MCF 10A (cell line): ENCODE measurements at places on chromosomes 13 and 19. TPM values are rescaled to one million over a fixed set of nuclear protein-coding genes. Genes with fewer than 3 reads are reported as not detected.
A peak's percentile ranks its signal among the peaks of the same experiment; 100 is the strongest.

GRCh38 chr19:41226053-41226873 lies 7.2 kb downstream of the AXL start:
- H3K27me3 ChIP-seq: no peaks in the 10 kb centered on the region
- peak; percentile 91 for DNase-seq
- peaks cover 9% of the 10 kb centered on the region for H3K36me3 ChIP-seq
- peak overlapping the region; percentile 74 for H3K4me3 ChIP-seq

DNA sequence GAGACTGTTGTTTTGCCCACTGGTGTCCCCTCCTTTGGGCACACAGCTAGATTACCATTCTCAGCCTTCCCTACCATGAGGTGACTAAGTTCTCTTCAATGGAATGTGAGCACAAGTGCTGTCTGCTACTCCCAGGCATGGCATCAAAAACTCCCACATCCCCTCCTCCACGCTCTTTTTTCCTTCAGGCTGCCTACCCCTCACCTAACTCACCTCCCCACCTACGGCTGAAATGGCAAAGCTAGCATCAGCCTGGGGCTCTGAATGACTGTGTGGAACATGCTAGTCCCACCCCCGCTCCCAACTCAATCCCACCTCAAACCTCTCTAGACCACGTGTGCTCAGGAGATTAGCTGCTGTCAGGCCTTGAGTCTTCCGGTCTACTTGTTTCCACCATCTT lies 512.2 kb downstream of the DIAPH3 start:
- no peaks in the 10 kb centered on the region for H3K4me1 ChIP-seq
- no peaks in the 10 kb centered on the region for H3K36me3 ChIP-seq

DNA sequence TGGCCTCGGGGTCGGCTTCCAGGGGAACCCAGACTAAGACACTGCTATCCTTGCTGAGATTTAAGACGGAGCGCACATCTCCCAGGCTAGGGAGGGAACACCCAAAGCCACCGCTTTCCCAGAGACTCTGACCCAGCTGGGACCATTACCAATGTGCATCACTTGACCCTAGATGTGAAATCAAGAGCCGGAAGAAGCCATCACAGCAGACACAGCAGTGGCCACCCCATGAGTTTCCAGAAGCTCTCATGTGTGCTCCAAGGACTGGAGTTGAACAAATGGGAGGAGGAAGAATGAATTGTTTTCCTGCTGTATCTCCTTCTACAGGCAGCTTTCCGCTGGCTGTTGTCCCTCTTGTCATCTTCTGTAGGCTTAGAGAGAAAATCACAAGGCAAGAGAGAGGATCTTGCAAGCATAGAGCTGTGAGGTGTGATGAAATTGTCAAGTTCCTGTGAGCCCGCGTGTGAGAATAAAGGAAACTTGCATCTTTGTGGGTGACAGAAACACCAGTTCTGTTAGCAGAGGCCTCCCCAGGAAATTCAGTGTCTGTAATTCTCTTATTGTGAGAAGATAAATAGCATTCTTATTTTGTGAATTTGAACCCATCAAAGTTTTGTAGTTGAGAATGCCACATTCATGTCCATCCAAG lies 711.8 kb downstream of the UQCRFS1 start:
- no peak overlapping the region for H3K27ac ChIP-seq
- no peaks in the 10 kb centered on the region for H3K36me3 ChIP-seq
- DNase-seq: no peak
- no peaks in the 10 kb centered on the region for H3K4me1 ChIP-seq
- H3K27me3 ChIP-seq: no peaks in the 10 kb centered on the region
- no peak overlapping the region for H3K4me3 ChIP-seq

- no peaks in the 10 kb centered on the region for H3K36me3 ChIP-seq
- DNase-seq: no peak
- H3K27me3 ChIP-seq: no peaks in the 10 kb centered on the region
- peak overlapping the region; percentile 77 for H3K4me3 ChIP-seq
- no peaks in the 10 kb centered on the region for H3K4me1 ChIP-seq
Measured at GRCh38 chr19:19900139-19900728, 512 bp upstream of the ZNF93 start.

GRCh38 chr19:49890349-49891311 lies 6.1 kb downstream of the IL4I1 start:
- DNase-seq: no peak
- no peak overlapping the region for H3K27ac ChIP-seq
- no peaks in the 10 kb centered on the region for H3K4me1 ChIP-seq
- no peak overlapping the region for H3K4me3 ChIP-seq
- H3K27me3 ChIP-seq: peaks cover under 1% of the 10 kb centered on the region
- peaks cover 9% of the 10 kb centered on the region for H3K36me3 ChIP-seq

DNA sequence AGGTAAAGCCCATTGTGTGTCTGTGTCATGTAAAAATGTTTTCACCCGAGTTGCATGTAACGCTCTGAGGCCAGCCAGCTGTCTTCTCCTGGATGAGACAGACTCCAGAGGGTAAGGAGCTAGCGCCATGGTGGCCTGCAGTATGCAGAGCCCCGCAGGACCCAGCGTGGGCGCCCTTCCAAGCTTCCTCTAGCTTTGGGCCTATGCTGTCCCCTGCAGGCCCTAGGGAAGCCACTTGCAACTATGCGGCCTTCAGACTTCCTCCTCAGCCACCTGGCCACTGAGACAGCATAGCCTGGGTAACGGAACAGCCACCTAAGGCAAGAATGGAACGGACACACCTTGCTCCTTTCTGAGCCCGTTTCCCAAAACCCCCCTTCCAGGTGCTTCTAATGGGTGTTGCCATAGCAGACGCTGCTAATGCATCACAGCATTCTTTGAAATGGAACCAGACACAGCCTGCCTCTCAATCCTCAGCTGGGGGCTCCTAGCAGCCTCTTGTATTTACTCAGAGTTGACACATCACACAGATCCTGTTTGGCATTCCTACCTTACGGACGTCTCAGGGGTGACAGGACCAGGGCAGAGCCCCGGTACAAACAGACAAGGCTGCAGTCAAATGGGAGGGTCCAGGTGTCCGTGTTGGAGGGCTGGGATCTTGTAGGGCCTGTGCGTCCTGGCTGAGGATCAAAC lies 6.2 kb downstream of the FAM32A start:
- no peak overlapping the region for H3K27ac ChIP-seq
- peaks cover 9% of the 10 kb centered on the region for H3K4me1 ChIP-seq
- H3K27me3 ChIP-seq: no peaks in the 10 kb centered on the region
- DNase-seq: no peak

The MED16 gene
- 52.7 and 61.0 TPM in 2 replicates for total RNA-seq

The LILRA5 gene
- total RNA-seq: not detected in 2 replicates

The LILRB4 gene
- total RNA-seq: not detected in 2 replicates

The F10 gene
- not detected in 2 replicates for total RNA-seq
